ENCODE measurements at places on chromosomes 1 and 21.

GRCh38 chr1:91171898-91172297 lies 150.1 kb upstream of the ZNF644 start:
- no peak for DNase-seq

DNA sequence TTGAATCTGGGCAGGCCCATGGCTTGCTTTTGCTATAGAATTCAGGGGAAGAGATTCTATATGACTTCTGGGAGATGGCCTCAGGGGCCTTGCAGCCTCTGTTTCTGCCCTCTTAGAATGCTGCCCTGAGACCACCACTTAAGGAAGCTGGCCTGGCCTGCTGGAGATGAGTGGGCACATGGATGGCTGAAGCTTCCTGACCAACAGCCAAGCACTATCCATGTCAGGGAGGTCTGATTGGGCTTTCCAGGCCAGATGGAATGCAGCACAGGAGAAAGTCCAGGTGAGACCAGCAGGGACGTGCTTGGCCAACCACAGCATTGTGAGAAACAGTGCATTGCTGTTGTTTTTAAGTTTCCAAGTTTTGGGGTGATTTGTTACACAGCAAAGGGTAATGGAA lies 308.1 kb downstream of the PTPRU start:
- no peak for DNase-seq

DNA sequence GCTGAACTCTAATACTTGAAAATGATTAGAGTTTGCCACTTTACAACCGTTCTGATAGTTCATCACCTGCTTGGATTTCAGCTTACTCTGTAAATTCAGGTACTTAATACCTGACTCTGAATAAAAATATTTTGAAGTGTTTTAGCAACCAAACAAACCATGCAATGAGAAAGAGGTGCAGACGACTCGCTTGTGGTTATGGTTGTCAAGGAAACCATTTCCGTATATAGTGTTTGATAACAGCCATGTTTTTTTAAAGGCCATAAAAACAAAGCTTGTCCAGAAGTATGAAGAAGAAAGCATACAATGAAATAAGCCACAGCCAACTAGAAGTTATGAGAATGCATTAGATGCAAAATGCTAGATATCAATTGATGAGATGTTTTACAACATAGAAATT lies 167.2 kb upstream of the HMCN1 start:
- DNase-seq, result no peak

- no peak for DNase-seq
These were observed 84.5 kb upstream of the ADGRL4 start for GRCh38 chr1:79090985-79091384.

GRCh38 chr1:33391343-33392078 lies 39.4 kb downstream of the PHC2 start:
- no peak for DNase-seq
